ENCODE measurements at places on chromosomes 5 and 9.

- no peak for DNase-seq
Observed at GRCh38 chr9:93309889-93310425, 126.0 kb downstream of the WNK2 start.

- DNase-seq = no peak
Observed at GRCh38 chr5:87410931-87411330, 1.8 kb downstream of the CCNH start.

- no peak for DNase-seq
Observed at GRCh38 chr5:94503677-94504076, 114.7 kb downstream of the KIAA0825 start.

GRCh38 chr9:71767776-71768321 is 464 bp downstream of the CEMIP2 start:
- DNase-seq = no peak

DNA sequence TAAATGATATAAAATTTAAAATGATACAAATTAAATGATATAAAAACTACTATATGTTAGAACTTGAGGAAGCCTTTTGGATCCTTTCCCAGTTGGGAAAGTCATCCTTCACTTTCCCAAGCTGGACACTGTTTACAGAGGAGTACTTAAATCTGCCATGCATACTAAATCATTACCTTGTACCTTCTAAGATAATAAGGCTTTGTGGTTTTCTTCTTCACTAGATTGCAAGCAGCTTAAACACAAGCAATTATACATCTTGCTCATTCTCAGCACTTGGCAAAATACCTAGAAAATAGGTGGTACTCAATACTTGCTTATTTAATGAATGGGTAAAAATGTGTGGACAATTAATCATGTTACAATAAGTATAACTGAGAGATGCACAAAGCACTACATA is 666.8 kb downstream of the PTPRD start:
- DNase-seq = no peak

- DNase-seq = no peak
Observed at GRCh38 chr9:75892216-75892911, 1.9 kb downstream of the PCSK5 start.

GRCh38 chr9:93807166-93808074 is 147.7 kb downstream of the BARX1 start:
- no peak for DNase-seq

DNA sequence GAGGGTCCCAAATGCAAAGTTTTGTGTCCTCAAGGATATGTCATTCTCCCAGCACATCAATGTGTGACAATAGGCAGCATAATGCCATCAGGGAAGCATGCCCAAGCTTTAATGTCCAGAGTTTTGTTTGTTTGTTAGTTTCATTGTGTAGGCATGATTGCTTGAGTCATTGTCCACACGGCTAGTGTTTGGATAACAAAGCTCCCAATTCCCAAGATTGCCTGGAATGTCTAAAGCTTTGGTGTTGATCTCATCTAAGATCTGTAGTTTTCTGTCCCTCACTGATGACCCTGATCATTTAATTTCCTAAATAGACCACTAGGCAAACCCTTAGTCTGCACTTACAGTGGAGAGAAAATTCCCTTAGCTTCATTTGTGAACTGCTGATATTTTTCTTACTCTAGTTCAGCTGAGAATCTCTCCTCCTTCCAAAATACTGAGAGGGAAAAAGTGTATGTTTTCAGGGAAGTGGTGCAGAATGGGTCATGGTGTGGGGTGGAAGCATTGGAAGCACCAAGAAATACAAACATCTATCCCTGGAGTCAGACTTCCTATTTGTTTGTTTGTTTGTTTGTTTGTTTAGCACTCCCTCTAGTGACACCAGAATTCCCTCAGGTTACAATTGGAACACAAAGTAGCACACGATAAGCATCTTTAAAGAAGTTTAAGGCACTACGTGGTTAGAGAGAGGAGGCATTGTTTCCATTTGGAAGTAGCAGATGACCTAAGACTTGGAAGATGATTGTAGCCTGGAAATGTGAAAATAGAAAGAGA is 127.1 kb downstream of the PRDM6 start:
- DNase-seq = no peak

DNA sequence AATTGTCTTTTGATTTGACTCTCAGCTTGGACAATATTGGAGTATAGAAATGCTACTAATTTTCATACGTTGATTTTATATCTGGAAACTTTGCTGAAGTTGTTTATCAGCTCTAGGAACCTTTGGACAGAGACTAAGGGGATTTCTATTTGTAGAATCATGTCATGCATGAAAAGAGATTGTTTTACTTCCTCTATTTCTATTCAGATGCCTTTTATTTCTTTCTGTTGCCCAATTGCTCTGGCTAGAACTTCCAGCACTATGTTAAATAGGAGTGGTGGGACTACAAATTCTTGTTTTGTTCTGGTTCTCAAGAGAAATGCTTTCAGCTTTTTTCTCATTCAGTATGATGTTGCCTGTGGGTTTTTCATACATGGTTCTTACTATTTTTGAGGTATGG is 112.8 kb upstream of the CDH12 start:
- no peak for DNase-seq

GRCh38 chr5:120388016-120388781 is 75.9 kb upstream of the PRR16 start:
- no peak for DNase-seq

GRCh38 chr9:134212809-134213507 is 48.6 kb upstream of the RNU6ATAC start:
- no peak for DNase-seq

DNA sequence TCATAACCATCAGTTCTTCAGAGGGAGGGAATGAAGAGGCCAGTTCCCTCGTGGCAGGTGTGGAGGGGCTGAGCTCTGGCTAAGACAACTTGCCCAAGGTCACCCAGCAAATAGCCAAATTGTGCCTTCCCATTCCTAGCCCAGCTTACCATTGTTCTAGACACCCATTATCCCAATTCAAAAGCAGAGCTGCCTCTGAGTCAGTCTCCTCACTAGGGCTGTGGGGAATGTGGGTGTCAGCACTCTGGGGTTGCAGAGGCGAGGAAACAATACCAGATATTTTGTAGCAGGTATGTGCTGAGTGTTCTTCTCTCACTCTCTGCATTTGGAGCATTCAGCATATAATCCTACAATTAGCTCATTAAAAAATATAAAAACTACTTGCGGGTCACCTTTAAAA is 270.8 kb downstream of the PSAT1 start:
- no peak for DNase-seq

DNA sequence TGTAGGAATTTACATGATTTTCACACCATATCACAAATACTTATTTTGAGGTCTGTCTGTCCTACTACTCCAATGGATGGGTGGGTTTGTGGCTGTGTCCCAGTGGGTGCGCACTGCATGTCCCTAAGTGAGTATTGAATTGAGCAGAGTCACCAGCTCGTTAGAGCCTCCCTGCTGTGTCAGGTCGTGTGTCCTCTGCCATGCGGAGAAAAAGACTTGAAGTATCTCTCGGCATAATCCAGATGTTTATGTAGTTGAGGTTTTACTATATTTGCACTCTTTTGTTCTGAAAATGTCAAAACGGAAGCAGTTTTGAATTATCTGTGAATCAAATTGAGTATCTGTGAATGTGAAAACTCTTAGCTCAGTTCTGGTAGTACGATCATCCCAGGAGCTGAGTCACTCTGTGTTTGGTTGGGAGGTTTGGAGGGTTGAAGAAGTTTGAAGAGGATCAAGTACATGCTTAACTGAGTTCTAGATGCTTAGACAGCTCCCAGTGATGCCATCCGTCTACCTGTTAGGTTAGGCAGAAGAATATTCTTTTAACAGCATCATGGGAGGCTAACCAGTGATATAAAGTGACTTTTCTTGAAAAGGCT is 194.2 kb downstream of the TENT4A start:
- DNase-seq = no peak

GRCh38 chr9:2043243-2043642 is 28.1 kb downstream of the SMARCA2 start:
- no peak for DNase-seq

GRCh38 chr9:2800394-2801179 is 43.3 kb downstream of the PUM3 start:
- no peak for DNase-seq

GRCh38 chr5:53169933-53170332 is 60.4 kb upstream of the MOCS2 start:
- no peak for DNase-seq

GRCh38 chr9:88387036-88387551 is 1.1 kb upstream of the SPIN1 start:
- DNase-seq = no peak

GRCh38 chr9:126877418-126877817 is 17.0 kb downstream of the ZBTB34 start:
- DNase-seq = no peak

DNA sequence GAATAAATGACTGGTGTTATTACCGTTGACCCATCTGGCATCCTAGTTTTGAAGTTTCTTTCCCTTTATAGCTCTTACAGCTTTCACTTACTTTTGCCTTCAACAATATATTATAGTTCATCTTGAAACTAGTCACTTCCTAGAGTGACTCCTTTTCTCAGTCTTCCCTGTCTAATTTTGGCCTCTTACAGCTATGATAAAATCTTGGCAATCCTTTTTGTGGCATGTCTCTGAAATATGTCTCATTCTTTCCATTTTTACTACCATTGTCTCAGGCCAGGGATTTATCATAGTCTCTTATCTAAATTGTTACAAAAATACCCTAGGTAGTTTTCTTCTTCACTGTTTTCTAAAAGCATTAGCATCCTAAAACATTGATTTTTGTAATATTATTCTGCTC is 621.3 kb upstream of the ZNF608 start:
- DNase-seq = no peak

DNA sequence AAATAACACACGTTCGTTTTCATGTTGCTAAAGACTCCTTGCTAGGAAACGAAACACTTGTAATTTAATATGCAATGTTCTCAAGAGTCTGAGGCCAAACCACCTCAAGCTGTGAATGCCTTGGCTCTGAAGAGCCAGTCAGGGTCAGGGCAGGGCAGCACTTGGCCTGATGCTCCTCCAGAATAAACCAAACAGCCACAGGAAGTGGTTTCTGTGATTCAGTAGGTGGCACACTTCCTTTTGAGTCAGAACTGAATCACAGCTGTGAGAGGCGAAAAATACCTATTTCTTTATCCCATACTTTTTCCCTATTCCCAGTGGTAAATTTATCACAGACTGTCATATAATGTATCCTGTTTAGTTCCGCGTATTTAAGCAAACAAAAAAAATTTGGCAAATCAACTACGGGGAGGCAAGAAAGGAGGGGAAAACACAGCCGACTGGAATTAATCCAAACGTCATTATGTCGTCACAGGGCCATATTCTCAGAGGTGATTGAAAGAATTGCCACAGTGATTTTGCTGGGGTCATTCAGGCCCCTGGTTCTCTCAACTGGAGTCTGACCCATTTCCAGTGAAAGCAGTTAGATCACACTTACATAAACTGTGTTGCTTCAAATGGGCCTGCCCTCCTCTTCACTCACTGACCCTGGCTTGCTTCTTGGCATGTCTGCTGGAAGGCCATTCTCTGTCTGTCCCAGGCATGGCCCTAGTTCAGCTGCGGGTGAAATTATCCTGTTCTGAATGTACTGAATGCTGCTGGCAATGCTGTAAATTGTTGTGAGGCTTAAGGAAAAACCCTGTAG is 71.2 kb downstream of the ARRDC3 start:
- peak; percentile 40 for DNase-seq

DNA sequence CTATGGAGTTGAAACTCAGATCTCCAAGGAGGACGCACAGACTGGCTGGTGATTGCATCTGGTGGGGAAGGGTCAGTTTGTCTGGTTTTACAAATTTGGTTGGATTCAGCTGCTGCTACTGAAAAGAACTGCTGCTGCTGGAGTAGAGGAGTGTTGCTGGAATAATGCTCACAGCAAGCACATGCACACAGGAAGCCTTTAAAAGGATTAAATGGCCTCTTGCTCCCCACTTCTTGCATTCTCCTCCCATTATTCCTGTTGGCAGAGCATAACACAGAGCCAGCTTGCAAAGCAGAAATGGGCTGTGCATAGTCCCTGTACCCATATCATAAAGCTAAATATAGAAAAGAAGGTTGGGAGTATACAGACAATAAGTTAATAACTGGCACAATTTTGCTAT is 16.6 kb downstream of the ZNF474 start:
- no peak for DNase-seq

GRCh38 chr5:58378613-58379390 is 81.1 kb downstream of the PLK2 start:
- no peak for DNase-seq

- no peak for DNase-seq
Observed at GRCh38 chr9:116873491-116873890, 186.4 kb downstream of the TRIM32 start.

DNA sequence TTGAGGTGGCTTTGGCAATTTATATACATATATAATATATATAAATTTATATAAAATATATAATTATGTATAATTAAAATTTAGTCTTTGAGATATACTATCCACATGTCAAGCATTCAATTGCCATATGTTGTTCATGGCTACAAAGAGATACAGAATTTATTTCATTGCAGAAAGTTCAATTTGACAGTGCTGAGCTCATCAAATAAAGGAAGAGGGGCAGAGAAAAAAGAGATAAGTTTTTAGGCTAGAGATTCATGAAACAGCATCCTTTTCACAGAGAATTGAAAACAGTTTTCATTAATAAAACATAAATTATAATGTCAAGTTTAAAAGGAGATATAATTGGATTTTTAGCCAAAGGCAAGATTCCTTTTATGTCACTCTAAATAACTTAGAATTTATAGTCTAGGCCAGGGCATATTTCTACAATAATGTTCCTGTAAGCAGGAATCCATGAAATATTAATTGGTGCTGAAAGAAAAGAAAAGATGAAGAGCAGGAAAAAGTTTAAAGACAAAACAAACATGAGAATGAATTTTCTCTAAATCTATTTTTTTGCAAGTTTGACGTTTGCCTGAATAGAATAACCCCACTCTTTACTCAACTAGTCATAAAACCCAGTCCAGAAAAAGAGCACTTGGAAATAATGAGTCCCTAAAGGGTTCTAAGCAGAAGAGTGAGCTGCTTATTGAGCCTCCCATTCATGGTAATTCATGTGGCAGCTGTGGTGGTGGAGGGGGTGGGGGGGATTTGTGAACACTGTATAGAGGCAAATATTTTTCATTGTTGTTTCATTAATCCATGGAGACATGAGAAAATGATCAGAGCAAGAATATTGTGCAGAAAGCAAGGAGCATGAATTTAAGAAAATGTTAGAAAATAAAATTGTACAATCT is 1279.5 kb downstream of the CDH12 start:
- DNase-seq = no peak

GRCh38 chr9:36276781-36277181 is 18.5 kb upstream of the GNE start:
- DNase-seq = no peak

DNA sequence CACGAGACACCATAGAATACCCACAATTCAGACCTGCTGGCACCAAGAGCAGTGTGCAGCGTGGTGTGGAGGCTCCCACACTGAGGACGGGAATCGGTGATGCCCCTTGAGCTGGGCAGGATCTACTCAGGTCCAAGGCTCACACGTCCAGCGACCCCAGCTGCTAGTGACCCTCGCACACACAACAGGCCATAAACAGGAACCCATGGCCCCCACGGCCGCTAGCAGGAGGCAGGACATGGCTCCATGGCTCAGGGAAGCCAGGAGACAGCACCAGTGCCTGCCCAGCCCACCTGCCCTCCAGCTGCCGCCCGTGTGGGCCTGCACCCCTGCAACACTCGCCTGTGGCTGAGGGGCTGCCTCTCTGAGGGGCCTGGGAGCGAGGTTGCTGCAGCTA is 43.4 kb upstream of the SLC9A3 start:
- no peak for DNase-seq

All from stimulated activated CD8-positive, alpha-beta memory T cell treated with anti-CD3 and anti-CD28 coated beads, Interleukin-4, amount 100 ng/mL, for 1 hour (primary cell).